Adrenal gland (tissue), 19 donors: ENCODE measurements at places on chromosomes 2 and 18. TPM values are rescaled to one million over a fixed set of nuclear protein-coding genes. Genes with fewer than 3 reads are reported as not detected.

Gene MPPE1
- 24.0 TPM for polyA plus RNA-seq

DNA sequence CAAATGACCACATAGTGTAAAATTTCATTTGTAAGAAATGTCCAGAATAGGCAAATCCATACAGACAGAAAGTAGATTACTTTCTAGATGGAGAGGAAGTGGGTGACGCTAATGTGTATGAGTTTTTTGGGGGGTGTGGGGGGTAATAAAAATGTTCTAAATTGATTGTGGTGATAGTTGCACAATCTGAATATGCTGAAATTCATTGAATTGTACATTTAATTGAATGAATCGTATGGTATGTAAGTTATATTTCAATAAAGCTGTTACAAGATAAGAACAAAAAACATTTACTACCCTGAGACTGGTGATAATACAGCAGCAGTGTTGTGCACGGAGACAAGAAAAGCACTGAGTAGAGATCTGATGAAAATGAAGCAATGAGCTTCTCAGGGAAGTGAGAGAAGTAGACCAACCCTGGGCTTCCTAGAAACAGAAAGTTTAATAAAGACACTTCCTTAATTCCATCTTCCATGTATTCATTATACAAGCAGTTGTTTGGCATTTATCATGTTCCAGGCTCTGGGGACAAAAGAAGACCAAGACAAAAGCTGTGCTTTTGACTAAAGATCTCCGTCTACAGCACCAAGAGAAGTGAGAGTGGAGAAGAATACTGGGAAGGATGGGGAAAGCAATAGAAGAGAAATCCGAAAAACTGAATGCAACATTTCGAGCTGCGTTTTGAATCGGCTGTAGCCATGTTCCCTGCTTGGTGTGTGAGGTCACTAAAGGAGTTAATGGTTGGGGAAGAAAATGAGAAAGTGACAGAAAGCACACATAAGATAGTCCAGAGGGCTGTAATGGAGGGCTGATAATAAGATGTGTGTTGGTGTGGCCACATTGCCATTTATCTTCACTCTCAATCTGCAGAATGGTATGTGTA lies 1.8 kb upstream of the PDE11A start:
- no peak for DNase-seq

Gene LHCGR
- polyA plus RNA-seq: 0.74 TPM

DNA sequence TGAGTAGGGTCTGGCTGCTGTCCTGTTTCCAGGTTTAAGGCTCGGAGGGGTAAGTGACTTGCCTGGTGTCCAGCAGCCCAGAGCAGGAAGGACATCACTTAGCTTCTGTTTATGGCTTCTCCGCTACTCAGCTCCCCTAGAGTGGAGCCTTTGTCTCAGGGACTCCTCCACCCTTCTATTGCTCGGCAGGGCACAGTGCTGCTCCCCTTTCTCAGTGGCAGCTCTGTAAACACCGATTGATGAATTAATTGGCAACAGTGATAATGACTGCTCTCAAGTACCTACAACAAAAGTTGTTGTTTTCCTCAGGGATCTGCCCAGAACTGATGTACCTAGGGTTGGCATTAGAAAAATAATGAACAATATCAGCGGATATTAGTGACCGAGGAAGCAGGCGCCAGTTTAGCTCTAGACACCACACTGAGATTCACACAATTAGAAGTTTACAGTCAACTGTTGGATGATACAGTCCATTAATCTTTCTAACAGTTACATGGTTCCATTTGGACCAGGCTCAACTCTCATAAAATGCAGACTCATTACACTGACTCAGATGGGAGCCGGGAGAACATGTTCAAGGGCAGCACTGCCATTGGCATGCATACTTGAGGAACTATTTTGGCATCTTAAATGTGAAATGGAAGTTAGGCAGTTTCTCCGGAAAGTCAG lies 265.7 kb downstream of the MTX2 start:
- DNase-seq: peak; percentile 63

Gene TSGA10
- 4.4 TPM for polyA plus RNA-seq

- no peak for DNase-seq
Measured at GRCh38 chr2:10524341-10524740, 76.2 kb upstream of the ODC1 start.

GRCh38 chr2:60710707-60711106 lies 45.4 kb upstream of the PAPOLG start:
- DNase-seq: peak; percentile 51

- DNase-seq: no peak
Measured at GRCh38 chr2:192254444-192254843, 59.7 kb upstream of the TMEFF2 start.

- peak; percentile 48 for DNase-seq
Measured at GRCh38 chr2:42071791-42072190, 24.0 kb downstream of the PKDCC start.

Gene KRTCAP3
- 1.4 TPM for polyA plus RNA-seq

DNA sequence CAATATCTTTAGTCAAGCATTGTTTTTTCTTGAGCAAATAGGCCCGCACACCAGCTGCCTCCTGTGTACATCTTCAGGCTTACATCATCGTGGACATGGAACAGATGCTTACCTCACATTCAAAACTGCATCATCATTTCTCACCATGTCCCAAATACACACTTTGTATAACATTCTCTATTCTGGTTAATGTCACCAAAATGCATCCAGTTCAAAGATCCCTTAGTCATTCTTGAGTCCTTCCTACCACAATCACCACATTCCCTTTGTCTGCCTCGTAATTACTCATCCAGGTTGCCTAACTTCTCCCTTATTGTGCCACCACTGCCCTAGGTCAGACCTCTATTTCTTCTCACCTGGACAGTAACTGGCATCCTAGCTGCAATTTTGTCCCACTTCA lies 373.7 kb upstream of the GALNT5 start:
- DNase-seq: no peak

DNA sequence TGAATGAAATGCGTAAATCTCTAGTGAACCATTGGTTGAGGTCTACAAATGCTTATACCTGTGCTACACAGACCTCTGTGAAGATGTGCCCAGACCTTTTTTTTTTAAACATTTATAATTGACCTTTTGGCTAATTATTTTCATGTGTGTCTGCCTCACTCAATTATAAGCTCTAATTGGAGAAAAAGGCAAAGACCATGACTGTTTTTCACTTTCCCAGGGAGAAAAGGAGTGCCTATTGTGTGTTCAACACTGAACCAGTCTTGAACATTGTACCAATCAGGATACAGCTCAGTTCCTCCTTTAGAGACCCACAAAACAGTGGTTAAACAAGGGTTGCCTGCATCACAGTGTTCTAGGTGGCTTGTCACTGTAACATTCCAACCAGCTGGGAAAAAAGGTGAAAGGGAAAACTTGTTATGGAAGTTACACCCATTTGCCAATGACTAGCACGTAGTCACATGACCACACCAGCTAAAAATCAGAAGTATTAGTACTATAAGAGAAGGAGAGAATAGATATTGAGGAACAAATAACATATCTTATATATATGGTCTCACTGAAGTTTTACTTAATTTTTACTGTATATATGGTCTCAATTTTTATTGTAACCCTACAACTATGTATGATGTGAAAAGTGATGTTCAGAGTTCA lies 13.4 kb downstream of the TANK start:
- no peak for DNase-seq

- no peak for DNase-seq
Measured at GRCh38 chr18:2987876-2988790, 24.8 kb downstream of the LPIN2 start.

- no peak for DNase-seq
Measured at GRCh38 chr2:23220513-23221094, 164.4 kb upstream of the KLHL29 start.

- no peak for DNase-seq
Measured at GRCh38 chr2:80288576-80288975, 16.0 kb downstream of the LRRTM1 start.

- DNase-seq: no peak
Measured at GRCh38 chr2:185643434-185643833, 95.2 kb upstream of the FSIP2 start.

Gene CABLES1
- 2.5 TPM for polyA plus RNA-seq

Gene BMP10
- polyA plus RNA-seq: not detected

GRCh38 chr2:121492409-121492808 lies 38.3 kb upstream of the RNU4ATAC start:
- no peak for DNase-seq

Gene TFPI
- 29.0 TPM for polyA plus RNA-seq

Gene ST8SIA3
- polyA plus RNA-seq: 8.1 TPM

DNA sequence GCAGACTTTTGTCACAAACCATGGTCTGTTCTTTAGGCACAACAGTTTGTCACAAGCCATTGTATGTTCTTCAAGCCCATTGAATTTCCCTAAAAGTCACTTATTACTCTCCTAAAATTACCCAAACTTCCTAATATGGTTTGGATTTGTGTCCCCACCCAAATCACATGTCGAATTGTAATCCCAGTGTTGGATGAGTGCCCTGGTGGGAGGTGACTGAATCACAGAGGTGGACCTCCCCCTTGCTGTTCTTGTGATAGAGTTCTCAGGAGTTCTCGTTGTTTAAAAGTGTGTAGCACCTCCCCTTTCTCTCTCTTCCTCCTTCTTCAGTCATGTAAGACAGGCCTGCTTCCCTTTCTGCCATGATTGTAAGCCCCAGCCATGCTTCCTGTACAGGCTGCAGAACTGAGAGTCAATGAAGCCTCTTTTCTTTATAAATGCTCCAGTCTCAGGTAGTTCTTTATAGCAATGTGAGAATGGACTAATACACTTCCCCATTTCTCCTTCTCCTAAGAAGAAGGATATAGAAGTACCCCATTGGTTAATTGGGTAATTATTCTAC lies 11.2 kb upstream of the GYPC start:
- DNase-seq: no peak

GRCh38 chr2:120436885-120437603 lies 91.1 kb downstream of the INHBB start:
- no peak for DNase-seq

Gene FBXO41
- polyA plus RNA-seq: 3.7 TPM

- DNase-seq: peak; percentile 69
Measured at GRCh38 chr2:207676827-207677354, 34.5 kb upstream of the CCNYL1 start.

GRCh38 chr2:65594150-65594549 lies 161.8 kb upstream of the SPRED2 start:
- no peak for DNase-seq

Gene ZNF804A
- 0.53 TPM for polyA plus RNA-seq

Gene SLC5A7
- polyA plus RNA-seq: 0.51 TPM

- no peak for DNase-seq
Measured at GRCh38 chr18:23924813-23925212, 89.7 kb upstream of the TTC39C start.

- DNase-seq: no peak
Measured at GRCh38 chr2:103289105-103289725, 527.4 kb downstream of the TMEM182 start.

- no peak for DNase-seq
Measured at GRCh38 chr18:11008505-11008904, 140.9 kb downstream of the PIEZO2 start.

GRCh38 chr2:191036363-191036762 lies 22.4 kb upstream of the STAT1 start:
- DNase-seq: no peak
